ENCODE measurements at places on chromosomes 1 and 21.
A peak's percentile ranks its signal among the peaks of the same experiment; 100 is the strongest.

GRCh38 chr1:165855010-165855838 lies 27.8 kb downstream of the UCK2 start:
- no peak for ATAC-seq

GRCh38 chr21:32538147-32538792 lies 47.1 kb downstream of the TCP10L start:
- ATAC-seq, result no peak

GRCh38 chr1:203593723-203594122 lies 32.9 kb upstream of the ATP2B4 start:
- ATAC-seq, result no peak

DNA sequence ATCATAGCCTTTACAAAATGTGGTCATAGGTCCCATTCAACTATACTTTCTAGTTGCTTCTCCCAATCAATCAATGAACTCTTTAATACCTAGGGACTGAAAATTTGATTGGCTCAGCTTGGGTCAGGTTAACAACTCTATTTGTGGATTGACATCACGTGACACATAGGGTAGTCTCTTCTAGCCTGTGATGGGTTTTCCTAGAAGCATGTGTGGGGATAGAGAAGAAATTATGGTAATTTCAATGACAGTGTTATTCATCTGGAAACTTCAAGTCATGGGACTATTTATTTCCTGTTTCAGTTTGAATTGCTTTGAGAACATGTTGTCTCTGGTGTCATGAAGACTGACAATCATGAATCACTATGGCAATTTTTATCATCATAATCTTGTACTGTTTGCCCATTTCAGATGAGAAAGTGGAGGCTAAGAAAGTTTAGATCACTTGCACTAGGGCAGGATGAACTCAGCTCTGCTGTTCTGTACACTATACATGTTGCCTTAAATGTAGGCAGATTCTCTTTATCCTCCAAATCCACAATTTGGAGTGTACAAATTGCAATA lies 529.9 kb upstream of the BEND5 start:
- ATAC-seq, result no peak

GRCh38 chr1:206609229-206609991 lies 2.9 kb downstream of the EIF2D start:
- ATAC-seq, result no peak

DNA sequence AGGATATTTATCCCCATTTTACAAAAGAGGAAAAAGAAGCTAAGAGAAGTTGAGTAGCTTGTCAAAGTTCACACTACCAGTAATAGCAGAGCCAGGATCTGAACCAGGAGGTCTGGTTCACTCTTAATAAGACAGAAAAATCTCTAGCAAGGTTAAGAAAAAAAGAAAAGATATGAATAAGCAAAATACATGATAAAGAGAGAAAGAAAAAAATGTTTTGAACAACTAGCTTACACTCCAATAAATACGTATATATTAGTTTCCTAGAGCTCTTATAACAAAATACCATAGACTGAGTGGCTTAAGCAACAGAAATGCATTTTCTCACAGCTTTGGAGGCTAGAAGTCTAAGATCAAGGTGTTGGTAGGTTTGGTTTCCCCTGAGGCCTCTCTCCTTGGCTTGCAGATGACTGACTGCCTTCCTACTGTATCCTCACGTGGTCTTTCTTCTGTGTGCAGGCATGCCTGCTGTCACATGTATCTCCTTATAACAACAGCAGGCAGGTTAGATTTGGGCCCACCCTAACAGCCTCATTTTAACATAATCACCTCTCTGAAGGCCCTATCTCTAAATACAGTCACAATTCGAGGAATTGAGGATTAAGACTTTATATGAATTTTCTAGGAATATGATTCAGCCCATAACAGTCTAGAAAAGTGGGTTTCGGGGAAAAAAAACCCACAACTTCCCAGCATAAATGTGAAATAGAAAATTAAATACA lies 60.4 kb downstream of the LEPR start:
- ATAC-seq, result no peak

DNA sequence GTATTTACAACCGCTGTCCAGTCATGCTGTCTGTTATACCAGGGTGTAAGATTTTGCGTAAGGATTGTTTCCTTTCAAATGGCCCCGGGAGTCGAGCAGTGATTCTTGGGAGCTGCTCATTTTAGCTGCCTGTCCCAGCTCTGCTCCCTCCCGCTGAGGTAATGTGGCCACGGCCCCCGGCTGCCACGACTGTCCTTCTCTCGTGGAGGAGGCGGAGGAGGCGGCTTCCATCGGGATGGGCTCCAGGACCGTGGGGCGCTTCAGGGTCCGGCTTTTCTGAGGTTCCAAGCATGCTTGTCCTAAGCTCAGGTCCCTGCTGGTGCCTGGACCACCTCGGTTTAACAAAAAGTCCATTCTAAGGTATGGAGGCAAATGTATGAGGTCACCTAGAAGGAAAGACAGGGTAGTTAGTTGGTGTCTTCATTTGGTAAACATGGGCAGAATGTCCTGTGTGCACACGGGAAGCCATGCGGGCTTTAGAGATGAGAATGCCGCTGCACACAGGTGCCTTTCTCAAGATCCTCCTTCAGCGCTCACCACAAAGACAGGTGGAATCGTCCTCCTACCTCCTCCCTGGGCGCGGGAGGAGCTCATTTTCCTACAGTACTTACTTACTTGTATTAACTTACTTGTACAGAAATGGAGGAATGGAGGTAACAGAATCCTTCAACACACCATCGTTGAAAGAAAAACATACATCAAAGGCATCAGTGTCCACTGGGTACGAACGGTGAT lies 145.9 kb downstream of the PCP4 start:
- ATAC-seq, result no peak

- no peak for ATAC-seq
These were observed 23.4 kb upstream of the PRRX1 start for GRCh38 chr1:170640581-170640980.

DNA sequence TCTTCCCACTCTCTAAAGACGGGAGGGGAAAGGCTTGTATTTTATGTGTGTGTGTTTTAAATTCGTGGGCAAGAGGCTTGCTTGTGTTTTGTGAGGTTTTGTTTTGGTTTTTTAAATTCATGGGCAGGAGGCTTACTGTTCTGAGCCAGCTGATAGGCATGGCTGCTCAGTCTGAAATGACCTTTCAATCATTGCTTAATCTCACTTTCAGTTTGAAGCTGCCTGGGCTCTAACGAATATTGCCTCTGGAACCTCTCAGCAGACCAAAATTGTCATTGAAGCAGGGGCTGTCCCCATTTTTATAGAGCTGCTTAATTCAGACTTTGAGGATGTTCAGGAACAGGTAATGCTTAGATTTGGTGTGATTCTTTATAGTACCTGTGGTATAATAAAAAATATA lies 20.3 kb upstream of the TXLNA start:
- ATAC-seq, result no peak

DNA sequence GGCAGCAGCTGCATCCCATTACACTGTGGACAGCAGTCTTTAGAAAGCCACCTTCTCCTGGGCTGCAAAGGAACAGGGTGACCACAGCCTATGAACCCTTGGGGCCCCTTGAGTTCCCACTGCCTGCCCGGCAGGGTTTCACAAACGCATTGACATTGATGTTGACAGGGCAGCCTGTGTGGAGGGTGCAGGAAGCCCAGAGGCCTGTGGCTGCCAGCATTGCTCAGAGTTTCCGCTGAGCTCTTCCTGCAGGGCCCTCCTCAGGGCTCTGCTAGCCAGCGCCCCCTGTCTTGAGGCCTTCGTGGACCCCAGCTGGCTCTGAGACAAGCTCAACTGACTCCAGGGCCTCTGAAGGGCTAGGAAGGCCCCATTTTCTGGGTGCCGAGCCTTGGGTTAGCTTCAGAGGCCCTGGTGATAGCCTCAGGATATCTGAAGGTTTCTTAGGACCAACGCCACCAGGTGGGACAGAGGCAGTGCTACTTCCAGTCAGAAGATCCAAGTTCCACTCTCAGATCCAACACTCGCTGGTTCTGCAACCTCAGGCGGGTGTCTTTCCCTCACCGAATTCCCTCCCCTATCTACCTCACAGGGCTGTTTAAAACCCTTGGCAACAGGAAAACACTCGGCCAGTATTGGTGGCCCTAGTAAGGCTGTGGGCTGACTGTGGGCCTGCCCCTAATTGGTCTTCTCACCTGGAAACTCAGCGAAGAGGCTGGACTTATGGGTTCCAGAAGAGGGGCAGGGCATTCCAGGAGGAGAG lies 27.2 kb upstream of the EPS8L3 start:
- ATAC-seq, result no peak

DNA sequence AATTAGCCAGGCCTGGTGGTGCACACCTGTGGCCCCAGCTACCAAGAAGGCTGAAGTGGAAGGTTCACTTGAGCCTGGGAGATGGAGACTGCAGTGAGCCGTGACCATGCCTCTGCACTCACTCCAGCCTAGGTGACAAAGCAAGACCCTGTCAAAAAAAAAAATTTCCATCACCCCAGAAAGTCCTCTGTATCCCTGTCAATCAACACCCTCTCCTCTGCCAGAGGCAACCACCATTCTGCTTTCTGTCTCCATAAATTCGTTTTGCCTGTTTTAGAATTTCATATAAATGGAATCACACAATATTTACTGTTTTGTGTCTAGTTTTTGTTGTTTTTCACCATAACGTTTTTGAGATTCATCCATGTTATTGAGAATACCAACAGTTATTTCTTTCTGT lies 141.6 kb upstream of the SLC45A1 start:
- no peak for ATAC-seq

DNA sequence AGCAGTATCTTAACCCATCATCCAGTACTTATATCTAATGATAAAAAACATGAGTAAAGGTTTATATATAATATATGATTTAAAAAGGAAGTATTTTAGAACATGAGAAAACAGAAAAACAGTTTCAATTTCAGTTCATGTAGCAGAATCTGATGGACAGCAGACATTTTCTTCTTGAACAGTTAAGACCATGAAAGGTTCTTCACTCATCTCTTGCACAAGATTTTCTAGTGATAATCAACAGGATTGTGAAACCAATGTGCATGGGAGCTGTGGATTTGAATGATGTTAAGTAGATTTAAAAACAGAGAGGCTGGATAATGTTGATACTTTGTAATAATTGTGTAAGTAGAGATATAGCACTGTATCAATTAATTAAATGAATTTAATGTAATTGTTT lies 1297.6 kb downstream of the BRINP3 start:
- no peak for ATAC-seq

DNA sequence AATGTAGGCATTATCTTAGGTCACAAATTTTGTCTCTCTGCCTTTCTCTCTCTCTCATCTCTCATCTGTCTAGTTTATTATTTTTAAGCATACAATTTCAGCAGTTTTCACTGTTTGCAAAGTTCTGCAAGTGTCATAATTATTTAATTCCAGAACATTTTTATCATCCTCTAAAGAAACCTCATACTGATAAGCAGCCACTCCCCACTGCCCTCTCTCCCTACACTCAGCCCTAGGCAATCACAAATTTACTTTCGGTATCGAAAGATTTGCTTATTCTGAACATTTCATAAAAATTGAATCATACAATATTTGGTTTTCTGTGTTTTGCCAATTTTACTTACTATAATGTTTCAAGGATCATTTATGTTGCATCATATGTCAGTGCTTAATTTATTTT lies 16.6 kb downstream of the OR6Y1 start:
- no peak for ATAC-seq

DNA sequence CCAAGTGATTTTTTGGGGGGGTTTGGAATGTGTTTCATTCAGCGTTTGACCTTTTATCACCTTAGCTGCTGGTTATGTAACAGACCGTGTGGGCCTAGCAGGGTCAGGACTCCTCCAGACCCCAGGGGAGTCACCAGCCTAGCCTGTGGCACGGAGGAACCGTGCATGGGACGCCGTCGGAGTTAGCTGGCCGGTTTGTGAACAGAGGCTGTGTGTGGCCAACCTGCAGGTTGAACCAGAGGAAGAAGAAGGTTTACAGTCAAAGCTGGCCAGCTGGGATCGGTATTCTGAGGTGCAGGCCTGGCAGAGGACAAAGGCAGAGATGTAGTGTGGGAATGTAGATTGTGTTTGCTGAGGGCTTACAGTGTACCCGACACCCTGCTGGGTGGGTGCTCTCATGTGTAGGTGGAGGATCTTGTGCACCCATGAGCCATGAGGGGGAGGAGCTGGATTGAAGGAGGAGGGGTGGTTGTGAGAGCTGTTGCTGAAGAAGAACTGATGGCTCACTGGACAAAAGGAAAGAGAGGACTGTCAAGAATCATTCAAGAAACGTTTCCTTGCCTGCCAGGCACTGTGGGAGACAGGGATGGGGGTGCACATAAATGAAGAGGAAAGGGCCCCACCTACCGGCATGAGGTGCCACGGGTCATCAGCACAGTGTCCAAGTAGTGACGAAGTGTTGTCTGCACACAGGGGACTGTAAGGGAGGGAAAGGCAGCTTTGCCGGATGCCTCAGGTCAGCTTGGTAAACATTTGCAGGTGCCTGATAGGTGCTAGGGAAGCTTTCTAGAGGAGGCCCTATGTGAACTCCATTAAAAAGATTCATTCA lies 40.0 kb upstream of the PWP2 start:
- no peak for ATAC-seq

- ATAC-seq, result no peak
These were observed 1.8 kb upstream of the FOXO6 start for GRCh38 chr1:41359211-41360073.

DNA sequence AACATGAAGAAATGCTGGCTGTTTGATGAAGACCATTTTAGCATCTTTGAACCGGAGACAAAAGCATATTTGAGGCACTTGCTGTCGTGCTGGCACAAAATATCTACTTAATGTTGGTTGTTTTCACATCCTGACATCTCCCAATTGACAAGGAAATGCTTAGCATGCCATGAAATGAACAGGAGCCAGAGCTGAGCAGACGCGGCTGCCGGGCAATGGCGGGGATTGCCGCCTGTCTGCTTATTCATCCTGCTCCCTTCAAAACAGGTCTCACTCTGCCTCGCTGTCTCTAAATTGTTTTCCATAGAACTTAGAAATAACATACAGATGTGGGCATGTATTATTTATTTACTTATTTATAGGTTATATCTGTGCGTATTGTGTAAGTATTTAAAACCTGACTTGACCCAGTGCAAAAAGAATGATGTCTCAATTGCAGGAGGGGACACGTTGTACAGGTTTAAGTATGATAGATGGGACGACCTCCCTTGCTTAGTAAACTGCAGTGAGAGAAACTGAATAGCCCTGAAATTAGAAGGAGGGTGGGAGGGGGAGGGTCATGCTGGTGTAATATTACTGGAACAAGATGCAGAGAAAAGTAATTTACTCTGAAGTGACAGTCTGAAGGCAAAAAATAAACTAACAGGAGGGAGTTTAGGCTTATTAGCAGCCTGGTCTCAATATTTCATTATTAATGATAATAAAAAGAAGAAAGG lies 590.4 kb upstream of the PLXNA2 start:
- peak; percentile 43 for ATAC-seq

GRCh38 chr1:84077476-84078107 lies 66.5 kb upstream of the PRKACB start:
- peak; percentile 92 for ATAC-seq

- no peak for ATAC-seq
These were observed 66.6 kb downstream of the PUM1 start for GRCh38 chr1:30998887-30999286.

DNA sequence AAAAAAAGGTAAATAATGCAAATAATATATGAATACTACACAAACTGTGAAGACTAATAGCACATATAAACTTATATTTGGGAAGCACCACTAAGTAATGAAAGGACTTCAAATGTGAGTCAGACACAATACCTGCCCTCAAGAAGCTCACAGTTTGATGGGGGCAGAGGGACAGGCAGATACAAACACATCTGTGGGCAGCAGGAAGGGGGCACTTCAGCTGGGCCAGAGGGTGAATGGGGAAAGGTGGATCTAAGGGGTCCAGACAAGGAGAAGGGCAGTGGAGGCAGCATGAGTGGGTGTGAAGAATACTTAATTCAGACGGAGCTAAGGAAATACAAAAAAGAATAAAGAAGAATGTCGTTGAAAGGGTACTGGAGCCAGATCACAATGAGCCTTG lies 114.2 kb downstream of the TGFBR3 start:
- ATAC-seq, result no peak
